ENCODE measurements at places on chromosomes 7 and 10.

DNA sequence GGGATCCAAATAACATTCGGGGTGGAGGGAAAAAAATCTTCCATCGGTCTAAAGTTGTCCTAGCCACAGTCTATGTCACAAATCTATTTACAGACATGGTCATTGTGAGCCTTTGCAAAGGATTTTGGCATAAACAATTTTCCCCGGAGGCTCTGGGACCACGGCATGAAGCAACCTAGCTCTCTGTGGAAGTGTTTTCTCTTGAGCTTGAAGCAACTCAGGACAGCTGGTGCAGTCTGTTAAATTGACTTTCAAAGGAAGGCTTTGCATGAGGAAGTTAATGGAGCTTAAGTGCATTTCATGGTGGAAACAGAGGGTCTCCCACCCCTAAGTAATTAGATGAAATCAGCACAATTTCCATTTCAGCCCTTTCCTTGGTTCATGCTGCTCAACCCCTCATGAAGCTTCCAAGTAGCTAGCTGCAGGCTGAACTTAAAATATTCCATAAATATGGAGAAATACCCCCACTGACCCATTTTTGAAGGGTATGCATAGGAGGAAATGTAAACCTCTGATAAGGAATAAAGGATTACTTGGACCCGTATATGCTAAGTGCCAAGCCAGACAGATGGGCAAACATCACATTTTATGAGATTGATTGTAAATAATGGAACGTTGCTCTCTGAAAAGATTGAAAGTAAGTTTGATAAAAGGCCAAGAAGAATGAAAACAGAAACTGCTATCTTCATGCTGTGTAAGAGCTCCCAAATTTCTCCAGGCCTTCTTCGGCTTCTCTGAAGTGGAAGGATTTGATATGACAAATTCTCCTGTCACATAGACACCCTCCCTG, 39.9 kb downstream of the CCDC3 start:
- no peak for DNase-seq

DNA sequence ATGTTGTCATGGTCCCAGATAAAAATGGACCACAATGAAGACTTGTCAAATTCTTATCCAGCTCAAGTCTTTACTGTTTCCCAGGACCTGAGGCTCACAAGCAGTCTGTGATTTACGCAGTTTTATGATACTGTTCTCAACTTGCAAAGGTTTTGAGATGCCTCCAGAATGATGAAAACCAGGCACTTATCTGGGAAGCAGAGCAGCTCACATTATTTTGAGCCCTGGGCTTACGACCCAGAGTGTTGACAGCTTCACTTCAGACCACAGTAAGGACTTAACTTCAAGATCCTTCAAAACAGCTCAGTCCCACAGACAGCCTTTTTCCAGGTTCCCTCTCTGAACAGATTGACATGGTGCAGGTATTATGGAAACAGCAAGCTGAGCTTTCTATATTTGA, 236.1 kb downstream of the RNLS start:
- DNase-seq = peak; percentile 14

GRCh38 chr10:94062611-94063010, 68.9 kb downstream of the PLCE1 start:
- DNase-seq = no peak

DNA sequence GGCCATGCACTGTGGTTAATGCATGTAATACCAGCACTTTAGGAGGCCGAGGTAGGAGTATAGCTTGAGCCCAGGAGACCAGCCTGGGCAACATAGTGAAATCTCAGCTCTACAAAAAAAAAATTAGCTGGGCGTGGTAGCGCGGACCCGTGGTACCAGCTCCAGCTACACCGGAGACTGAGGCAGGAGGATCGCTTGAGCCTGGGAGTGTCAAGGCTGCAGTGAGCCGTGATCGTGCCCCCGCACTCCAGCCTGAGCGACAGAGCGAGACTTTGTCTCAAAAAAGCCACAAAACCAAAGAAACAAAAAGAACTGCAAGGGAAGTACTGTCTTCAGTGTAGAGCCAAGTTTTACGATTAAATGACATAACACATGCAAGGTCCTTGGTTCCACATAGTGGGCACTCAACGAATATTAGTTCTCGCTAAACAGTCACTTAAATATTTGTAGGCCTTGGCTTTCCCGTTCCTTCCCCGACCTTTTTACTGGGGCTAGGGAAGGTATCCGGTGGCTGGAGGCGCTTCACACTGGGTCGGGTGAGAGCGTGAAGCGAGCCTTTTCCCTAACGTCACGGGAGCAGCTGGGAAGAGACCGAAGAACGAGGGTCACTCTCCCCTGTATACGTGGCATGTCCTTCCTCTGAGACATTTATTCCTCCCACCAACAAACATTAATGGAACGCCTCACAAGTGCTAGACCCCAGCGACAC, 993 bp upstream of the SND1 start:
- DNase-seq = no peak

DNA sequence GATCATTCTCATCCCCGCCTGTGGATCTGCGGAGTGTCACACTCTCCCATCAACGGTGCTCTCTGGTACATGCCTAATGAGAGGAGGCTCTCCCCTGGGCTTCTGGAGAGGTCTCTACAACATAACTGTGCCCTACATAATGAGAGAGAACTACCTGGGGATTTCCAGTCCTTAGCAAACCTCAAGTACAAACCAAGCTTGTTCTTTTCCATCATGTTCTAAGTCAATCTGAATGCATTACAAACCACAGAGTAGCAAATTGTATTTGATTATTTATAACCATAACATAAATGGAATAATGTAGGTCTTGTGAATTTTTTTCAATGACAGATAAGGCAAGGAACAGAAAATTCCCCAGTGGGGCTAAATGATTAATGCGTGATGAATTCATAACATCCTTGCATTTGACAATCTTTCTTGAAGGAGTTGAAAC, 412.4 kb upstream of the NRP1 start:
- no peak for DNase-seq

- peak; percentile 26 for DNase-seq
Measured at GRCh38 chr7:154789404-154789803, 213.5 kb downstream of the PAXIP1 start.

- DNase-seq = no peak
Measured at GRCh38 chr7:66739477-66739876, 1.1 kb upstream of the RABGEF1 start.

- DNase-seq = no peak
Measured at GRCh38 chr10:88892222-88892967, 12.3 kb downstream of the STAMBPL1 start.

DNA sequence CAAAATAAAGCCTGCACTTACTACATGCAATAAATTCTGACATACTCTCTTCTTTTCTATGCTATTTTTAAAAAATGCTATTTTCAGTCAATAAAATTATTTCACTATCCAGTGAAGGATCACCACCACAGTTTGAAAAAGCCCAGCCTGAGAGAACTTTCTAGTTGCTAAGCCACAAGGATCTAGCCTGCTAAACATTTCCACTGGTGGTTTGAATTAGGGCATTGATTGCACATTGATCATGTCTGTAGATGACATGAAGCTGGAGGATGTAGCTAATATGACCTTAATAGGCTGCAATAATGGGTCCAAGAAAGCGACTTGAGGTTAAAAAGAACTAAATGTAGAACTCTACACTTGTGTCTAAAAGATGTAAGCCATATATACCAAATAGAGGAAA, 56.0 kb upstream of the ARHGAP21 start:
- no peak for DNase-seq

DNA sequence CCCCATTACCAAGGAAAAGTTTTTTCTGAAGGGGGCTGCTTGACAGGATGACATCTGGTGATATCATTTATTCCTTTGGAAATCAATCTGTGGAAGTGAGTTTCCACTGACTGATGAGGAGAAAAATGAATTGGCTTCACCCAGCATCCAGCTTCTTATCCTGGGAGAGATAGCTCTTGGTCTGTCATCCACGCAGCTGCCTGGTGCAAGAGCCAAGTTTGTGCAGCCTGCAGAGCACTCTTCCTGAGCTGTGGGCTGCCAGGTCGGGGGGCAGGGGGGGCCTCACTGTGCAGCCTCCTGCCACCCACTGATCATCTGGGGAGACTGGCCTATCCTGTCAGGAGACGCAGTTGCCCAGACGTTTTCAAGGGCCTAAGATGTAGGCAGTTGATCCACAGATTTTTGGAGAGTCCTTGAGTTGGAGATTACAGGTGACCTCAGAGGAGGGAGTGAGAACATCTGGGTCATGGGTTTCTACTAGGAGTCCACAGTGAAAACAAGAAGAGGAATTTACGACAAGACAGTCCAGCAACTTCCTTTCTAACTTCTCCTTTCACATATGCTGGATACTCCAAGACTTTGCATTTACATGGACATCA, 75.4 kb downstream of the EGFR start:
- no peak for DNase-seq

DNA sequence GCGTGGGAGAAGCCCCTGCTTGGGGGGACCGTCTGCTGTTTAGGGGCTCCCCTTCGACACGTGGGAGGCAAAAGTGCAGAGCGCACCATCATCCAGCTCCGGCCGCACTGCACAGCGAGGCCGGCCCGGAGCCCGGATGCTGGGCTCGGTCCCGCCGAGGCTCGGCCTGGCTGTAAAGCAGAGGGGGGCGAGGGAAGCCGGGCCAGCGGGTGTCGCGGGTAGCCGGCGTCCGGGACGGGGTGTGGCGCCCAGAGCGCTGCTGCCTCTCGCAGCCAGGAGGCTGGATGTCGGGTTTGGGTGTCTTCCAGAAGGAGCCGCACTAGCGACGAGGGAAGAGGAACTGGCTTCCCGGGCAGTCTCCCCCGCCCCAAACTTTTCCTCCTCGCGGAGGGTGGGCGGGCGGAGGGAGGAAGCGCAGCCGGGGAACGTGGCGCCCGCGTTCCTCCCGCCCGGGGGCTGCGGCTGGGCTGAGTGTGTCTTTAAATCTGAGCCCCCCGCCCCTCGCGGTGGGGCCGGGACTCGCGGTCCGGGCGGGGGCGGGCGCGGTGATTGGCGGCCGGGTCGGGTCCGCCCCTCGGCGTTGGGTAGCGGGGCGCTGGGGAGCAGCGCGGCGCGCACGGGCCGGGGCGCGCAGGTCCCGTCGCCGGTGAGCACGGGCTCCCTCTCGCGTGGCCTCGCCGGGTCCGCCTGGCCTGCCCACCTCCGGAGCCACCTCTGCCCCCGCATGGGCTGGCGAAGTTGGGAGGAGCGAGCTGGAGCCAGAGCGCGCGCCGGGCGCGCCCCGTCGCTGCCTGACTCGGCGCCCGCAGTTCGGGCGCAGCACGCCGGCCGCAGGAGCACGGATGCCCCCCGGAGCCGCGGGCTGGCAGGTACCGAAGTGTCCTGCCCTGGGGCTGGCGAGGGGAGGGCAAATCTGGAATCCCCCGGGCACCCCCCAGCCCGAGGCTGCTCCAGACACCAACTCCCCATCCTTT, at the start of gene PALD1:
PALD1 (plus strand) TSS at position 577 of the 974 bp plus-strand sequence. CDS start 47,185 bp downstream, outside the sequence.
- DNase-seq = peak; percentile 85

- DNase-seq = peak; percentile 35
Measured at GRCh38 chr10:2476812-2477553, 590.4 kb upstream of the PFKP start.

DNA sequence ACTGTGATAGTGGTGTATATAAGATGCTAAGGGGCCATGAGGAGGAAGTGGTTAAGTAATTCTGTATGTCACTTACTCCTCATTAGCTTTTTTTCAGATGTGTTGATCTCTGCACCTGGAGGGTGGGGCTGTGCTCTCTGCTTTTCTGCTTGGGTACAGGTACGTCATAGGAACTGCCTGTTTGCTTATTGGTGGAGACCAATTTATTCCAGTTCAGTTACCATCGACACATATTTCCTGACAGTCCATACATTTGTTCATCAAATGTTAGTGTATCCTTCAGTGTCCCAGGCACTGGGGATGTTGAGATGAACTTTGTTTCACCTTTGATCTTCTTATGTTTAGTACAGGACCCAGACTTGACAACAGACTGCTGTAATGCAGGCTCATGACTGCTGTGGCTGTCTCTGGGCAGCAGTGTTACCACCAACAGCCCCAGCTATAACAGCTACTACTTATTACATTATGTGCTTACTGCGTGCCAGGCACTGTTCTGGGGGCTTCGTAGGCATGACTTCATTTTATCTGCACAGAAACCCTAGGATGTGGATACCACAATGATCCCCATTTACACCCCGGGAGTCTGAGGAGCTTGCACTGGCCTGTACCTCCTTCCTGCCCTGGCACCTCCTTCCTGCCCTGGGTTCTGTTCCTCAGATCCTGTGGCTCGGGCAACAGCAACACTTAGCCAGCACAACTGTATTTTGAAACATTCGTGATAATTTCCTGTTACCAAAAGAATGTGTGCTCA, 87.4 kb downstream of the BUB3 start:
- peak; percentile 33 for DNase-seq
